ENCODE measurements at places on chromosomes 6 and 20.

DNA sequence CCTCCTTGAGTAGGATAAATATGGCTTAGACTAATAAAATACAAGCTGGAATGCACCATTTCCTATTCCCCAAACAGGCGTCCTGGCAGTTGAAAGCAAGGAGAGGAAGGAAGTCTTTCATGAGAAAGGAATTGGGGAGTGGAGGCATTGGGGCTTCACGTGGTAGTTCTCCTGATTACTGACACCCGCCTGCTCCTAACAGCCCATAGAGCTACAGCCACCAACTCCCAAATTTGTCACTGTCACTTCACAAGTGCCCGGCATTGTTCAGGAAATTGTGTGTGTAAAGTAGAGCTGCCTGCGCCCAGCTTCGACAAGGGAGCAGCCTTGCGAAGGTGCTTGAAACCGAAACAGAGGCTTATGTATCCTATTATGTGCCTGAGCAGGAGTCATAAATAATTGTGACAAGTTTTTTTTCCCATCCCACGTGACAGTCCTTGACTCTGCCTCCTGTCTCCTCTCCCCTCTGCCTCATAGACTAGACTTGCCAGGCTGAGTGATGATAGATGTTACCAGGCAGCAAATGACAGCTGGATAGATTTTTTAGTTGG is 301.7 kb upstream of the ZFP64 start:
- peak; percentile 77 for DNase-seq

DNA sequence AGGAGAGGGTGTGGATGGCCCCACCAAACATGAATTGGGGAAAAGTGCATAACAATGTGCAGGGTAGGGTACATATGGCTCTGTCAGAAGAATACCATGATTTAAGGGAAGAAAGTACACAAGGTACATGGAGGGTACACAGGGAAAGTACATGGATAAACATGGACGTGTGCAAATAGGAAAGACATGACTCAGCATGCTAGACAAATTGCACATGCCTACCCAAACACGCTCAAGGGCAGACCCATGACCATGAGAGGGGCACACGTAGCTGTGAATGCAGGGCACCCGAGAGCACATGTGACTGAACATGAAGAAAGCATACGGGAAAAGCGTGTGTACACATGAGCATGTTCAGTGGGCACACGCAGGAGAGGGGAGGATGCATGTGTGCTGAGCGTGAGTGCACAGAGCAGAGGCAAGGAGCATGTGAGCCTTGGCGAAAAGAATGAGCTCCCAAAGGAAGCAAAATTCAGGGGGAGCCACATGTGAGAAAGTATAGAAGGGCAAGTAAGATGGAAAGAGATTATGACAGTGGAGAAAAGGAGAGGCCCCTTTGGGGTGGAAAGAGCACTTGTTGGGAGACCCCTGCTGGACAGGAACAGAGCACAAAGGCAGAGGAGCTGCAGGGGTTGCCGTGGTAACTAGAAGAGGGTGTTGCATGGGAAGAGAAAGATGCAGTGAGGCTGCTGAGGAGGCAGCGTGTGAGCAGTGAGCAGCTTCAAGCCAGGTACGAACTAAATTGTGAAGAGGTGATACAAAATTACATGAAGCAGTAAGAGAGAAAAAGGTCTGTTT is 17.8 kb downstream of the OR2H2 start:
- no peak for DNase-seq

DNA sequence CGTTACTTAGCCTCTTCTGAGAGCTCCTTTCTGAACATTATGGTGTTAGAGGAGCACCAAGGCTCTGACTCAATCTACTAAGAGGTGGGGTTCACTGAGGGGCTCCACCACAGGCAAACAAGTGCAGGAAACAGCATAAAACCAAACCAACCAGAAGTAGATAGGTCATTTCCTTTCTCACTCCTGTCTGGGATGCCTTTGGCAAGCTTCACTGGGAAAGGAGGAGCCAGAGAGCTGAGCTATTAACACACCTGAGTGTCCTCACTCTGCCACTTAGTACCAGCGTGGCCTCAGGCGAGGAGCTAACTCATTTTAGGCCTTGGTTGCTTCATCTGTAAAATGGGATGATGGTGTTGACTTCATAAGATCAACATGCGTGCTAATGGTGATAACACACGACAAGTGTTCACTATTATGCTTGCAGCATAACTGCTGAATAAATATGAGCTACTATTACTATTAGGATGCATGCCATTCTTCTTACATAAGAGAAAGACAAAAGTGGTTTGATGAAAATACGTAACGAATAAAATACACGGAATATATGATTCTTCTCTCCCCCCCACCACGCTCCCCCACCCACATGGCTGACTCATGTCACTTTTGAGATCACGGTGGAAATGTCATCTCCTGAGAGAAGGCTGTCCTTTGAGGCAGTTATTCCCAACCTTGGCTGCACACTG is 185.4 kb downstream of the BCAS1 start:
- DNase-seq: no peak

- DNase-seq: no peak
These were observed 116.8 kb upstream of the SUPT3H start for GRCh38 chr6:45494416-45495135.

DNA sequence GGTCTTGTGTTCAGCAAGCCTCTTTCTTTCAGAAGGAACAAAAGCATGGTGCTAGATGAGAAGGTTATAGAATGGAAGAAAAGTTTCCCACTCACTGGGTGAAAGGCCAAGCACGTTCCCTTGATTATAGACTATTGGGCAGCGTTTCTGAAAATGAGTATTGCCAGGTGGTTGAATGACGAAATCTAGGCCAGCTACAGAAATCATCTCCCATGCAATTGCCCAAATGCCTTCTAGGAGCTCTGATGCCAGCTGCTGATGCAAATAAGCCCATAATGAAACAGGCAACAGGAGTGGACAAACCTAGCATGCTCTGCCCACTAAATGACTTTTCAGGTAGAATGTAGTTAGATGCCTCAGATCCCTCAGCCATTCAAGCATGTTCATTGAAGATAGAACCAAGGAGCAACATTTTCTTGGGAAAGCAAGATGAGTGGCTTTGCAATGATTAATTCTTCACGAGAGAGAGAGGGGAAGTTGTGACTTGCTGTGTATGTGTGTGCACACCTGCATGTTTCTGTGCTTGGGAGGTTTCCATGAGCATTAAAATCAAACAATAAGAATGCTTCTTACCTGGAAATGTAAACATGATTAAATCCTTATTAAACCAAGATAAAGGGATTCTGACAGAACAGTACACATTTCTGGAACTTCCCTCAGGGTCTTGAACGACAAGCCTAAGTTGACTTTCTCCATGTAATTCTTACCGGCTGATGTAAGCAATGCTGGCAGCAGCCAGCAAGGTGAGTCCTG is 43.6 kb downstream of the ADTRP start:
- no peak for DNase-seq

DNA sequence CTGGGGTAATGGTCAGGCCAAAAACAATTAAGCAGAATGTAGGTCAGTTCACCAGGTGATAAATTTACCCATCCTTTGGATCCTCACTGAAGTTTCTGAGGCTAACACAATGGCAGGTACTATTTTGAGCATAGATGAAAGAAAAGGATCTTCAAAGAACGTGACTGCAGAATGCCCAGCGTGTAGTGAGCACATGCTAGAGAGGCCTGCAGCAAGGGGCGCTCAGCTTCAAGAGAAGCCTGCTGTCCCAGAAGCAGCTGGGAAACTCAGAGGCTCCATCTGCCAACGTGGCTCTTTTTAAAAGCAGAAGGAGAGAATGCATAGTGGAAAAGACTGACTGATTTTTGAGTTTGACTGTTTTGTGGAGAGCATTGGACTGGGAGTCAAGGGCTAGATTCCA is 57.4 kb downstream of the CD83 start:
- DNase-seq: no peak

- no peak for DNase-seq
These were observed 81.8 kb upstream of the GPR6 start for GRCh38 chr6:109896341-109896740.

DNA sequence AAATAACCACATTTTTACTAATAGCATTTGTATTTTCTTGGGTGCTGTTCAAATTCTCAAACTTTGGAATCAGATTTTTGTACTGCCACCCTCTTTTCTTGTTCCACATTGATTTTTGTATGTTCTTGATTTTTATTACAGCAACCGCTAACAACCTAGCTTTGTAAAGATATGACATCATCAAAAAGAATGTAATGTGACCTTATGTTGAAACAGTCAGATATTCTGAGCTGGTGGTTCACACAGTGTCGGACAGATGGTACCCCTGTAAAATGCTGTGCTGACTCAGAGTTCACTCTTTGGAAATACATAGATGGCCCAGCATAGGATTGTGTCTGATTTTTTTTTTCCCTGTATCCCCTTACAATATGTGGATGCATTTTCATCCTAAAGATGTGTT is 118.9 kb downstream of the QKI start:
- no peak for DNase-seq

DNA sequence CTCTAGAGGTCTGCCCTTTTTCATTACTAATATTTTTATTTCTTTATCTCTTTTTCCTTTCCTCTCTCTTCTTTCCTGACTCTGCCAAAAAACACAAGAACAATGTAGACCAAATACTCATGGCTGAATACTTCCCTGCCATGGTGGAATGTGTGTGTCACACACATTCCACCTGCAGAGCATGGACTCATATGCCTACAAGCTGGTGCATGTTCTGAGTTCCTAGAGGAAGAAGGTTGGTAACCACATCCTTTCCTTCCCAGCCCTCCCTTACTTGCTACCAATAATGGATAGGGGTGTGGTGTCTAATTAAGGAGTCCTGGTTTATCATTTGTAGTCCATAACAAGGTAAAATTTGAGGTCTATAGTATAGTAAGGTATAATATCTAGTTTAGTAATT is 15.2 kb upstream of the CST9L start:
- no peak for DNase-seq

DNA sequence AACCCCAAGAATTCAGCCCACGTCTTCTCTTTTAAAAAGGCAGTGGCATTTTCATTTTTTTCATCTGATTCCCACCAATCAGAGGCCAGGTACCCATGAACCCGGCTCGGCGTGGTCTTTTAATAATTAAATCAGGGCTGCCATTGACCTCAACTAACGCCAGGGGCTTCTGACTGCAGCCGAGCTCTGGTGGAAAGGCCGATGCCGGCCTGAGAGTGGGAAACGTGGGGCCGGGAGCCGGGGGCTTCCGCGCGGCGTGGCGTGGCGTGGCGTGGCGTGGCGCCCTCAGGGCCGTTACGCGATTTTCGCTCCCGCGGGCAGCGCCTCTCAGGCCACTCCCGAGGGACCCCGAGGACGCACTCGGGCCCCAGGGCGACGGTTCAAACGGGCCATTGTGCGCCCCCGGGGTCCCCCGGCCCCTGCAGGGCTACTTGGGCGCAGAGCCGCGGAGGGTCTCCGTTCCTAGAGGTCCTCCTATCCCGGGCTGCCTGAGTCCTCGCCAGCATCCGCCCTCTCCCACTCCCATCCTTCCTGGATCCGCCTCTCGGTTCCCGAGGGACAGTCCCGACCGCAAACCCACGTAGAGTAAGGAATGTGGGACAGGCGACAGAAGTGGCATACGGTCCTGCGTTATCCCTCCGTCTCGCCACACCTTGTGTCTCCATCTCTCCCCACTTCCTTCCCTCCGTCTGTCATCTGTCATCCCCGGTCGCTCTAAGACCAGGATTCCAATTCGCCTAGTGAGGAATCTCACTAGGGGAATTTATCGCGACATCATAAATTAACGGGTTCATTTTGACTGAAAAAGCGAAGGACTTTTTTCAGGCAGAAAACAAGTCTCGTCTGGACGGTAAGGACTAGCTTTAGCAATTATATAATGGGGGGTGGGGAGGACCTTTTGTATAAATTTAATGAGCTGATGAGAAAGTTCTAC is 876 bp upstream of the TBPL1 start:
- peak; percentile 66 for DNase-seq

DNA sequence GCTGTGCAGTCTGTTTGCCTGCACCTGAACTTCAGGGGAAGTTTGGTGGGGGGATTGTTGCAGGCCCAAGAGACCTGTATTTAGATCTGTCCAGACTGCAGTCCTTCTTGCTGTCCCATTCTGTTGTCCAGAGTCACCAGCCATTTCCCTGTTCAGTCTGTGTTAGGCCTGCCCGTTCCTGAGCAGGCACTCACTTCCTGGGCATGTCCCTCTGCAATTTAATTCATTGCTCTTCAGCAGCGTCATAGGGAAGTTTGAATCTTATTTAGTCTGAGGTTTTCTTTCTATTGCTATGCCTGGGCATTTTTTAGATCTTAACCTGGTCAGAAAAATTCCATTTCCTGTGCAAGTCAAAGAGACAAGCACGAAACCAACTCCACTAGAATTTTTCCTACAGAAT is 190.2 kb downstream of the DTNBP1 start:
- no peak for DNase-seq

- DNase-seq: no peak
These were observed 60.2 kb downstream of the CEBPB start for GRCh38 chr20:50250679-50251382.

- peak; percentile 86 for DNase-seq
These were observed 3.3 kb upstream of the TAGAP start for GRCh38 chr6:159047891-159048685.

GRCh38 chr6:12148841-12149240 is 136.7 kb downstream of the HIVEP1 start:
- no peak for DNase-seq

DNA sequence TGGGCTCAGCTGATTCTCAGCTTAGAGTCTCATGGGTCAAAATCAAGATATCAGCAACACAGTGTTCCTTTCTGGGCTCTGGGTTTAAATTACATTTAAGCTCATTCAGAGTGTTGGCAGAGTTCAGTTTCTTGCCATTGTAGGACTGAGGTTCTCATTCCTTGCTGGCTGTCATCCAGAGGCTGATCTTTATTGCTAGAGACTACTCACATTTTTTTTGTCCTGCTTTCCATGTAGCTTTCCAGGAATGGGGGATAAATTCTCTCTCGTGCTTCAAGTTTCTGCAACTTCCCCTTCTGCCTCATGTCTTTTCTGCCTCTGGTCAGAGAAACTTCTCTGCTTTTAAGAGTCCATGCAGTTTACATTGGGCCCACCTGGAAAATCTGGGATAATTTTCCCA is 86.9 kb downstream of the RFX6 start:
- DNase-seq: no peak

- DNase-seq: no peak
These were observed 42.6 kb upstream of the SUPT3H start for GRCh38 chr6:45420083-45420908.

DNA sequence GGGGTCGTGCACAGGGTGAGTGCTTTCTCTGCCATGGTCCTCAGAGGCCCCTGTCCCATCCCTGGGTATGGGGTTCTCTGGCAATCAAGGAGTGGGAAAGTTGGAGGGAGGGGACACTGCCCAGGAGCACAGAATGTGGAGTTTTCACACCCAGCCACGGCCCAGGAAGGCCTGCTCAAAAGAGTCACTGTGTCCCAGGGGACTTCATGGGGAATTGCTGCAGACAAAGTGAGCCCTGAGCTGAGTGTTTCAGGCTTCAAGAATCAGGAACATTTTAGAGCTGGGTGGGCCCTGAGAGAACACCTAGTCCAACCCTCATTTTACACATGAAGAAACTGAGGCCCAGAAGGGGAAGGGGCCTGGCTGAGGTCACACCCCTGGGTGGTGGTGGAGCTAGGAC is 5.7 kb downstream of the MAPK13 start:
- no peak for DNase-seq

DNA sequence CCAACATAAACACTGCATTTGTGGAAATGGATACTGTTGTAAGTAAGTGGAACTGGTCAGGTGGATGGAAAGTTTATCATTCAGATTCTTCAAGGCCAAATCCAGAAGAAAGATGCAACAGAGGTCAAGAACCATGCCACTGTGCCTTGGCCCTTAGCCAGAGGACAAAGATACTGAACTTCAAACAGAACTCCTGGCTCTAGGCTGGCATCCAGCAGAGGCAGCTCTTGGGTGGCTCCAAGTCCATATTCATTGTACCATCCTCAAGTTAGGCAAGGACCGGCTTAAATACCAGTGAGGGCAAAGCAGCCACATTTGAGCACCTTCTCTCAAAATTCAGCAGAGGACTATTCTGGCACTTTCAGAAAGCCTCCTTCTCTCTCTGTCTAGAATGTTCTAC is 53.2 kb downstream of the DNAAF9 start:
- no peak for DNase-seq

All from SJSA1 (cell line).